Left ventricle myocardium inferior (tissue), 1 donor: ENCODE measurements at places on chromosomes 5 and 9.

DNA sequence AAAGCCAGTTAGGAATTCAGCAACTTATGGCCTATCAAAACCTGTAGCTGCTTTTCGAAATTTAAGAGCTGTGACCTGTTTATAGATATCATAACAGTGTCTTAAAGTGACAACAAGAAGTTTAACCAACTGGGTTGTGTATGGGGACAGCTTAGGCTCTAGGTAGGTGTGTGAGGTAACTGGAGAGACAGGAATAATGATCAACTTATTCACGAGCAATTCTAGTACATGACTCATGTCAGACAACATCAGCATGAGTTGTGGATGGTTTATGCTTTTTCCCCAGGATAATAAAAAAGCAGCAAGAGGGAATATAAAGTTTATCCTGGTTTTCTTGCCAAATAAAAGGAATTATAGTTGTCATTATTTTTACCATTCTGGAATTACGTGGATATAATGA is 88.6 kb downstream of the GDNF start:
- no peak for DNase-seq

- DNase-seq = no peak
These were observed 200.1 kb downstream of the MEF2C start for GRCh38 chr5:88682881-88683361.

GRCh38 chr5:170648541-170648940 is 135.0 kb upstream of the GABRP start:
- no peak for DNase-seq

DNA sequence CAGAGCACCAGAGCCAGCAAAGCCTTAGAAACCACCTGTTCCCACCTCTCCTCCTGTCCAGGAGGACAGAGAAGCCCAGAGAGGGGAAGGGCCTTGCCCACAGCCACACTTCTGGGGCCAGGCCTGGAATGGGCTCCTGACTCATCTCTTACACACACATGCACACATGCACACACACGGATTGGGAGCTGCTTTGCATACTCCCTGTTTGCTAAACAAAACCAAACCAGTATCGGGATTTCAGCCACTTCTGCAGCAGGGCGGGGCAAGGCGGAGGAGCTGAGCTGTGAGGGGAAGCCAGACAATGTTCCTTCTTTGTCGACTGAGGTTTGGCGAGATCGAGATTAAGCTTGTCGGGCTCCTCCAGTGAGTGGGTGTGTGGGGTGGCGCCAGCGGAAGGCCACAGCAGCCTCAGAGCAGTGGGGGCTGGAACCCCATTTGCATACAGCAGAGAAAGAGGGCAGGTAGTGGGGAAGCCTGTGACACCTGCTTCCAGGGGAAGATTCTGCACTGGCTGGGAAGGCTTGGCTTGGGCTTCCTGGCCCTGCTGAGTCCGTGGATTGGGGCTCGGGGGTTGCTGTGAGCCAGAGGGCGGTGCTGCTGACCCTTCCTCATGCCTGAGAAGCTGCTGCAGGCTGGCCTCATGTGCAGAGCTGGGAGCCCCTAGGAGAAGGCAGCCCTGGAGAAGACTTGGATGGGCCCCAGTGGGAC is 16.1 kb downstream of the GFI1B start:
- DNase-seq = no peak

GRCh38 chr5:90503596-90503995 is 25.8 kb downstream of the LYSMD3 start:
- no peak for DNase-seq

GRCh38 chr9:123753669-123754258 is 176.2 kb downstream of the DENND1A start:
- DNase-seq = no peak

- DNase-seq = peak; percentile 70
These were observed 41.8 kb upstream of the KDM4C start for GRCh38 chr9:6715755-6716643.

DNA sequence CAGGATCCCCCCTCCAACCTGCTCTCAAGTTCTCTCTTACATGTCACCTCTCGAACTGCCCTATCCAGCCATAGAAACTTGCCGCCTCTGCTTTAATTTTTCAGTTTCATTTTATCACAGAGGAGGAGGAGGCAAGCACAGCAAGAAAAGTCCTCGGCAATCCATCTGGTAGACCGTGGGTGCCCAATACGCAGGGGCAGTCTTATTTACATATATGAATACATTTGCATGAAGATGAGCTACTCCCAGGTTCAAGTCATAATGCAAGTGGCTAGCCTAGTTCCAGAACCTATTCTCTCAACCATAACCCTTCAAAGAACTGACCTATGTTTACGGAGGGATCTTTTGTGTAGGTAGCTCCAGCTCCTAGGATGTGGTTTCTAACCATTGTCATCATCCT is 223.2 kb upstream of the PANK3 start:
- no peak for DNase-seq

DNA sequence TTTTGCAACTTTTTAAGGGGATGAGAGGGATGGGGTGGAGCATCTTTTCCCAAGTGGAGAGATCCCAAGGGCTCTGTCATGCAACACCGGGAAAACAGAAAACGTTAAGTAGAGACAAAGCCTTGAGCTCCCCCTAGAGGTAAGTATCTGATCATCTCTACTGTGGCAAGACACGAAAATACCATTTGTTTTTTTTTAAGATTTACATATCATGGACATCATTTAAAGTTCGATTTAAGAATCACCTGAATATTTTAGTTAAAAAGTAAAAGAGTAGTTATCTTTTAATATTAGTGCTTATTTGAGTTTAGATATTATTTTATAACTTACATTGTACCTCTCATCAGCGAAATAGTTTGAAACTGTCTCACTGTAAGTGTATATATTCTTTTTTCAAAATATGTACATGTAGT is 200.4 kb downstream of the LRRC70 start:
- DNase-seq = no peak

DNA sequence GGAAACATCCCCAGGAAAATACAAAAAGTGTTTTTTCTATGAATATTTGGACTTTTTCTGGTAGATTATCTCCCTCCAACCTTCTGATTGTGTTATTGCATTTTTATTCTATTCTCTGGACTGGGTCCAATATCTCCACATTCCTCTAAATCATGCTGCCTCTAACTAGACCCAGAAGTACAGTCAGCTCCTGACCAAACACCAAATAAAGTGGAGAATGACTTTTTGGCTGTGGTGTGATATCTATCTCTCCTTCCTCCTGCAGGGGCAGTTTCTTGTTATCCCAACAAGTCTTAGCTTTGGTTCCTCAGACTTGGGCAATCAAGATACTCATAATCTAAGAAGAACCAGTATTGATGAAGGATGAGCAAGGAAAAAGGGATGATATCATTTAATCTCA is 3.2 kb upstream of the RAI14 start:
- DNase-seq = no peak

DNA sequence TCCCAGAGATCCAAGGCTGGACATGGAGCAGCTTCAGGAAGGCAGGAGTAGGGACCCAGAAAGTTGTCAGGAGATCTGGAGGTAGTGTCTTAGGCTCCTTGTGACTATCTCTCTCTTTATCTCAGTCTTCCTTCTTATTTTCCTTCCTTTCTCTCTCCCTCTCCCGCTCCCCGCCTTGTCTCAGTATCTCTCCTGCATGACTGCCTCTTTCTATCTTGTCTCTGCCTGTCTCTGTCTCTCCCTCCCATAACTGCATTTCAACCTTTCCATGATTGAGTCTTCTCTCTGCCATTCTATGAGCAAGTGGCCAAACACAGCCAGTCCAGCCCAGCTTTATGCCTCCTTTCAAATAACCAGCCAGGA is 61.0 kb upstream of the NEK6 start:
- DNase-seq = no peak

DNA sequence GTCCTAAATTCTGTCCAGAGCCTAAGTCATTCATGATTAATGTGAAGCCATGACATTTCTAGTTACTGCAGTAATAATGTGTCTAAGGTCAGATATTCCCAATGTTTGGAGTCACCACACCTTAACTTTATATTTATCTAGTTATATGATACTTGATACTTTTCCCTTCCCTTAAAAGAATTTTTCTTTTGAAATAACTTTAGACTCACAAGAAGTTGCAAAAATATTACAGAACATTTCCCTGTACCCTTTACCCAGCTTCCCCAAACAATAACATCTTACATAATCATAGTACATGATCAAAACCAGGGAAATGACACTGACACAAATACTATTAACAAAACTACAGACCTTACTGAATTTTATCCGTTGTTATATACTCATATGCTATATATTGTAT is 150.0 kb upstream of the GNA14 start:
- no peak for DNase-seq

GRCh38 chr9:136563646-136564325 is 17.9 kb upstream of the NOTCH1 start:
- DNase-seq = no peak

GRCh38 chr9:81558091-81558830 is 131.1 kb downstream of the TLE1 start:
- DNase-seq = no peak

DNA sequence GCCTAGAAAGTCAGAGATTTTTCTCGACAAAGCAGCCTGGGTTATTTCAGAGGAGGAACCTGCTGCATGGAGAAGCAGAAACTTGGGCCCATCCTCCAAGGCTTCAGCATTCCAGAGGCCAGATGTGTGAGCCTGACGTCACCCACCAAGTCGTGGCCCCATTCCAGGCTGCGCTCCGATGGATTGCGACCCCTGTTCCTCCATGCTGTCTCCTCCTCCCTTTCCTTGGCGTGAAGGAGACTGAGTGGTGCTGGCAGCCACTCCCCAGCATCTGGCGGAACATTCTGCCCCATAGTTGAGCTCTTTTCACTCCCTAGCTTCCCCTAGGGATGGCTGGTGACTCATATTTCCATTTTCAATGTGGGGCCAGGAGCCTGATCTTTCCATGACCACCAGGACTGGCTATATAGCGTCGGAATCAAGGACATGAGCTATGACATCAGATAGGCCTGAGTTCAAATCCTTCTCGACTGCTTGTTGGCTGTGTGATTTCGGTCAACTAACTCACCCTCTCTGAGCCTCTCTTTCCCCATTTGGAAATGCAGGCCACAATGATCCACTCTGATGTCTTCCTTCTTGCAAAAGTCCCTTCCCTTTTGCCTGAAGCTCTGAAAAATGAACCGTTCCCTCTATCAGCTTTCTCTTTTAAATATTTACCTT is 24.5 kb upstream of the DUSP1 start:
- peak; percentile 95 for DNase-seq
